Stimulated activated naive B cell treated with anti-CD40 and anti-IgM and Interleukin-4, amounts not matched to agents 10 μg/mL and 1 μg/mL and 100 μg/mL, for 72 hours (primary cell): ENCODE measurements at places on chromosomes 3 and 15.
A peak's percentile ranks its signal among the peaks of the same experiment; 100 is the strongest.

DNA sequence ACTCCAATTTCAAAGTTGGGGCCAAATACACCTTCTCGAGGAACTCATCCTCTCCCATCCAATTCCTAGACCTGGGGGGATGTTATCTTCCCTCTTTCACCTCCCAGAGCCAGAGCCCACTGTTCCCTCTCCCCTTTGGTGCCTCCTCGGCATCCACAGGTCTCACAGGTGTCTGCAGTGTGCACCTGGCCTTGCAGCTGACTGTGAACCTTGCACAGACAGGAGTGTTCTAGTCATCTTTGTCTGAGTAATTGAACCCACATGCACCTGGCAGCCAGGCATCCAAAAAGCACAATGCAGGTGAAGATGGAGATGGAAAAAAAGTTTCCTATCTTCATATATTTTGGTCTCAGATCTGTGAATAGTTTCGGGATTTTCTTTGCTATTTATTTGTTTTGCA is 30.8 kb downstream of the PCOLCE2 start:
- DNase-seq, result no peak
- H3K27me3 ChIP-seq, result peaks cover 21% of the 10 kb centered on the region

- H3K36me3 ChIP-seq, result no peaks in the 10 kb centered on the region
- H3K4me1 ChIP-seq, result no peaks in the 10 kb centered on the region
- no peaks in the 10 kb centered on the region for H3K27me3 ChIP-seq
- no peak overlapping the region for H3K27ac ChIP-seq
- DNase-seq, result no peak
Observed at GRCh38 chr3:29083676-29084075, 197.2 kb upstream of the RBMS3 start.

GRCh38 chr15:63234451-63234870 is 42.9 kb upstream of the APH1B start:
- peaks cover 73% of the 10 kb centered on the region for H3K4me1 ChIP-seq
- H3K4me3 ChIP-seq, result peak overlapping the region; percentile 14
- H3K36me3 ChIP-seq, result peaks cover 29% of the 10 kb centered on the region

DNA sequence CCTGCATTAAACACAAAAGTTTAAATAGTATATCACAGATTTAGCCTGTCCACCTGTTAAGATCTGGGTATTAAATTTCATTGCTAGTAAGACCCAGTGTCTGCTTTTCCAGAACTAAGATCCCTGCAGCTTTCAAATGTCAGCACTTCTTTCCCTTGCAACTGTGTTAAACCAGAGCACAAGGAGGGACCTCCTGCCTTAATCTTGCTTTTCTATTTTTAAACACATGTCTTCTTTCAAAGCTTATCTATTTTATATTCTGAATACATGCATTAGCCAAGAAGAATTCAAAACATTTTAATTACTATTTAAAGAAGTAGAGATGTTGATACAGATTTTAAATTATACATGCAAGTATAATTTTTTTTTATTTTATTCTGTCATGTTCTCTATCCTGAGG is 315.1 kb downstream of the ARPP21 start:
- H3K4me3 ChIP-seq, result no peak overlapping the region
- no peaks in the 10 kb centered on the region for H3K4me1 ChIP-seq
- H3K27me3 ChIP-seq, result peaks cover 12% of the 10 kb centered on the region
- no peak overlapping the region for H3K27ac ChIP-seq

DNA sequence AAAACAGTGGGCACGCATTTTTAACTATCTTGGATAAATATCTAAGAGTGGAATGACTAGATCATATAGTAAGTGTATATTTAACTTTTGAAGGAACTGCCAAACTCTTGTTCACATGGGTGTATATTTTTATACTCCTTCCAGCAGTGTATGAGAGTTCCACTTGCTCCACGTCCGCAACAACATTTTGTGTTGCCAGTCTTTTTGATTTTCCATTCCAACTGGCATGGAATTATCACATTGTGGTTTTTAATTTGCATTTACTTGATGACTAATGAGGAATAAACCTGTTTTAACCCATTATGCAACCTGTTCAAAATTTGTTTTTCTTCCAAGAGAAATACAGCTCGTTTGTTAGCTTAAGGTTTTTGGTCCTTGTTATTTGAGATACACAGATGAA is 51.6 kb downstream of the ZNF621 start:
- no peak for DNase-seq
- no peaks in the 10 kb centered on the region for H3K36me3 ChIP-seq
- H3K27me3 ChIP-seq, result peaks cover 12% of the 10 kb centered on the region
- H3K4me1 ChIP-seq, result no peaks in the 10 kb centered on the region
- no peak overlapping the region for H3K4me3 ChIP-seq

DNA sequence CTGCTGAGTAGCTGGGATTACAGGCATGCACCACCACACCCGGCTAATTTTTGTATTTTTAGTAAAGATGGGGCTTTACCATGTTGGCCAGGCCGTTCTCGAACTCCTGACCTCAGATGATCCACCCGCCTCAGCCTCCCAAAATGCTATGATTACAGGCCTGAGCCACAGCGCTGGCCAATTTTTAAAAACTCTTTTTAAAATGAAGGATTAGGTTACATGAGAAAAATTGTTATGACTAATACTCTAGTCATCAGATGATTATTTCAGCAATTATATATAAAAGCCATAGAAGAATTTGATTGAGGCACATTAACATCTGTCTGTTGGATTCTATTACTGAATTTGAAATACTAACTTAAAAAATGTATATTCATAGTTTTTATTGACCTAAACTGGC is 134.1 kb upstream of the MNS1 start:
- H3K36me3 ChIP-seq, result peaks cover 5% of the 10 kb centered on the region
- no peak for DNase-seq
- H3K4me3 ChIP-seq, result no peak overlapping the region
- H3K27me3 ChIP-seq, result peaks cover 4% of the 10 kb centered on the region
- H3K27ac ChIP-seq, result no peak overlapping the region

DNA sequence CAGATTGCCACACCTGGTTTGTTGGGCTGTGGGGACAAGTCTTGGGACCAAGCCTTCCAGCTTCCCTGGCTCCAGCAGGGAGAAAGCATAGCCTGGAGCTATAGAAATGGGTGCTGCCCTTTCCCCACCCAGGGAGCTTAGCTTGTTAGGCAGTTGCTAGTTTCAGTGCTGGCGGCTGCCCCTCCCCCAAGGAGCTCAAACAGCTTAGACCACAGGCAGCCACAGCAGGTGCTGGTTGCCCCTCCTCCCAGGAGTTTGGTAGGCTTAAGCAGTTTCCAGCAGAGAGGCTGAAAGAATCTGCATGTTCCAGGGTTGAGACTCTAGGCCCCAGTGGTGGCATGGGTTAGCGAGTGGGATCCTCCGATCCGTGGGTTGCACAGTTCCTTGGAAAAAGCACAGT is 889.7 kb downstream of the IGSF11 start:
- H3K27ac ChIP-seq, result no peak overlapping the region
- no peaks in the 10 kb centered on the region for H3K27me3 ChIP-seq
- no peaks in the 10 kb centered on the region for H3K36me3 ChIP-seq
- DNase-seq, result no peak
- no peak overlapping the region for H3K4me3 ChIP-seq
- H3K4me1 ChIP-seq, result no peaks in the 10 kb centered on the region

DNA sequence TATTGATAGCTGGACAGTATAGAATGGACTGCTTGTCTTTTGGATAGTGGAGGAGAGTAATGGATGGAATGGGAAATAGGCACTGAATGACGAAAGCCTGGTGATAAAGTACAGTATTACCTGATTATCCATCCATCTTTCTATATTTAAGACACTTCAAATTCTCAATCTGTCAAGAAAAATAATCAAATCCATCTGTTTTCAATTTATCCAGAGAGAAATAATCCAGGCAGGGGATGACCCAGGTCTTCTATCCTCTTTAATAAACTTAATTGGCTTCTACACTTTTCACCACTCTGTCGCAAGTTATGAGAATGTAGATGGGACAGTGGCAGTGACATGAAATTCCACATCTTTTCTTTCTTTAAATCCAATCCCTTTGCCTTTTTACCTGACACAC is 420.3 kb upstream of the PDZRN3 start:
- DNase-seq, result no peak
- H3K4me1 ChIP-seq, result no peaks in the 10 kb centered on the region
- no peaks in the 10 kb centered on the region for H3K36me3 ChIP-seq
- H3K27ac ChIP-seq, result no peak overlapping the region

GRCh38 chr3:7518456-7518855 is 657.5 kb downstream of the GRM7 start:
- no peak overlapping the region for H3K4me3 ChIP-seq
- no peak for DNase-seq
- no peaks in the 10 kb centered on the region for H3K4me1 ChIP-seq
- no peak overlapping the region for H3K27ac ChIP-seq
- no peaks in the 10 kb centered on the region for H3K27me3 ChIP-seq

GRCh38 chr3:161781381-161781780 is 284.8 kb downstream of the OTOL1 start:
- H3K36me3 ChIP-seq, result peaks cover 3% of the 10 kb centered on the region
- no peaks in the 10 kb centered on the region for H3K4me1 ChIP-seq
- no peak overlapping the region for H3K27ac ChIP-seq
- no peaks in the 10 kb centered on the region for H3K27me3 ChIP-seq
- no peak overlapping the region for H3K4me3 ChIP-seq
- DNase-seq, result no peak

GRCh38 chr15:29873947-29874411 is 51.7 kb upstream of the TJP1 start:
- peaks cover 4% of the 10 kb centered on the region for H3K27me3 ChIP-seq
- H3K27ac ChIP-seq, result no peak overlapping the region
- no peaks in the 10 kb centered on the region for H3K36me3 ChIP-seq
- H3K4me3 ChIP-seq, result no peak overlapping the region

DNA sequence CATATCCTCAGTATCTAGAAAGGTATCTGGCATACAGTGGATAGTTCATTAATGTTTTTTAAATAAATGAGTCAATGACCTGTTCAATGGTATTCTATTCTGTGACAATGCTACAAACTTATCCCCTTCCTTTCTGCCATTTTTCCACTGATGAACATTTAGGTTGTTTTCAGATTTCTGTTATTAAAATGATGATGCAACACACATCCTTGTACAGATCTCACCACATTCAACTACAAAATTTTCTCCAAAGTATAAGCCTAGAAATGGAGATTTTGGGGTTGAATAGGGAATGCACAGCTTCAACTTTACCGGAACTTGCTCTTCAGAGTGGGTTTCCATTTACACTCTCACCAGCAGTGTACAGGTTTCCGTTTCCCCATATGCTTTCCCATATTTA is 210.2 kb downstream of the ISL2 start:
- no peaks in the 10 kb centered on the region for H3K4me1 ChIP-seq
- H3K27ac ChIP-seq, result no peak overlapping the region
- H3K4me3 ChIP-seq, result no peak overlapping the region

DNA sequence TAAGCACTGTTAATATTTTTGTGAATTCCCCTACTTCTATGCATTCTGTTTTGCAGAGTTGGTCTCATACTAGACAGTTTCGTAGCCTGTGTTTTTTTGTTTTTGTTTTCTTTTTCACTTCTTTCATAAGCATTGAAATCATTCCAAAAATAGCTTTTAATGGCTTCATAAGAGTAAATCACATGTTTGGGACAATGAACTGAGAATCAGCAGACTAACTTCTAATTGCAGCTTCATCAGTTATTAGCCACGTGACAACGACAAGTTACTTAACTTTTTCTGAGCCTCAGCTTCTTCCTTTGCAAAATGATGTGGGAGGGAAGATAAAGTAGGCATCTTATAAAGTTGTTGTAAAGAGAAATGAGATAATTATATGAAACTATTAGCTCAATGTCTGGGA is 124.8 kb downstream of the LIPC start:
- H3K4me1 ChIP-seq, result peaks cover 10% of the 10 kb centered on the region
- H3K27me3 ChIP-seq, result peaks cover 19% of the 10 kb centered on the region
- no peaks in the 10 kb centered on the region for H3K36me3 ChIP-seq
- H3K27ac ChIP-seq, result no peak overlapping the region

GRCh38 chr15:34691034-34691433 is 63.8 kb downstream of the GJD2 start:
- DNase-seq, result no peak
- H3K36me3 ChIP-seq, result peaks cover 3% of the 10 kb centered on the region
- H3K4me3 ChIP-seq, result no peak overlapping the region
- no peak overlapping the region for H3K27ac ChIP-seq
- H3K4me1 ChIP-seq, result peaks cover 1% of the 10 kb centered on the region

DNA sequence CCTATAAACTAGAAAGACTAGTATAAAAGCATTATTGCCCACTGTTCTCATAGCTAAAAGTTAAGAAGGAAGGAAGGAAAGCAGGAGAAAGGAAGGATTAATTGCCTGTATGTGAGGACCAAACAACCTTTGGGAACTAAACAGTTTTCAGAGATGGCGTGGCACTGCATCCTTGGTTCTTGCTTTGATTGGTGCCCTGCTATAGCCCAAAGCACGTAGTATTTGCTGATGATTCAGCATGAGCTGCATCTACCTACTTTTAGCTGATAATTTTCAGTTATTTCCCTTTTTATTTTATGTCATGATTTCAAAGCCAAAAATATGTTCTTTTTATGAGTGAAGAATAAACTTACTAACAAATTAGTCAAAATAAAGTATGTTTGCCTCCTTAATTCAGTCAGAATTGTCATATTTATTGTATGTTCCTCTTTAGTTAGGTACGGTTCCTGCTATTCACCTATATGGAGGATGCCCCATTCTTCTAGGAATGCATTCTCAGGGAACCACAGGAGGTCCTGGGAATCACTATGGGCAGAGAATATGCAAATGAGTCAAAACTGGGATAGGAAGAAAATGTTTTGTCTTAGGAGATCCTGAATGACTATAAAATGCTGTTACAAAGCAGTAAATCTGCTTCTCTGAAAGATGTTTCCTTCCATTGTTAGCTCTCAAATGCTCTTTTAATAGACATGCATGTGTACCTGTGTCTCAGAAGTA is 65.4 kb upstream of the THSD4 start:
- no peaks in the 10 kb centered on the region for H3K36me3 ChIP-seq
- DNase-seq, result no peak
- no peak overlapping the region for H3K4me3 ChIP-seq
- peaks cover 6% of the 10 kb centered on the region for H3K27me3 ChIP-seq
